ENCODE measurements at places on chromosomes 5 and 9. TPM values are rescaled to one million over a fixed set of nuclear protein-coding genes. Genes with fewer than 3 reads are reported as not detected.

The LRRC70 gene
- 4.2 TPM for total RNA-seq

GRCh38 chr5:115551415-115551814 lies 6.8 kb upstream of the FEM1C start:
- DNase-seq: no peak

The EXOC3 gene
- total RNA-seq: 79.7 TPM

GRCh38 chr9:111282845-111283244 lies 47.2 kb downstream of the OR2K2 start:
- no peak for DNase-seq

GRCh38 chr5:109192027-109192426 lies 217.7 kb downstream of the PJA2 start:
- no peak for DNase-seq

The RNF208 gene
- not detected for total RNA-seq

The MLANA gene
- total RNA-seq: not detected

DNA sequence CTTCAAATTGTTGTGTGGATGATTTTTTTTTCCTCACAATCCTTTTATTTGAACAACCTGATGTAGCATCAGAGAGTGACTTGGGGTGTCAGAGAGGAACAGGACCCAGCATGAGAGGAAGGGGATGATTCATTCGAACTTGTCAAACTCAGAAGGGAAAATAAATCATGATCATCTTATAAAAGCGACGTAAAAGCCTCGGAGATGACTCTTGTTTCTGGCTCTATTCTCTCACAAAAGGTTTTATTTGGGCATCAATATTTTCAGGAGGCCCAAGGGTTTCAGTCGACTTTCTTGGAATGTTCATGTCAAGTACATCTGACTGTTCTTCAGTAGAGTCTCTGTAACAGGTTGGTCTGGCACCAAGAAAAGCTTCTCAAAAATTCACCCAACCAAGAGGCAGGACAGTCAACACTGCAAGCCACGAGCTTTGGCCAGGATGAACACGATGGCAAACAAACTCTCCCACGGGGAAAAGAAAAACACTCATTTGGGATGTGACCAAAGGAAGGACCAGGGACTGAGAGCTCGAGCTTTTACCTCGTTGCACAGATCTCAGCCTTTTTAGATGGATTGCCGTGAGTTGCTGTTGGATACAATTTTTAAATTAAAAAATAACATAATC lies 55.1 kb downstream of the ANKH start:
- no peak for DNase-seq

DNA sequence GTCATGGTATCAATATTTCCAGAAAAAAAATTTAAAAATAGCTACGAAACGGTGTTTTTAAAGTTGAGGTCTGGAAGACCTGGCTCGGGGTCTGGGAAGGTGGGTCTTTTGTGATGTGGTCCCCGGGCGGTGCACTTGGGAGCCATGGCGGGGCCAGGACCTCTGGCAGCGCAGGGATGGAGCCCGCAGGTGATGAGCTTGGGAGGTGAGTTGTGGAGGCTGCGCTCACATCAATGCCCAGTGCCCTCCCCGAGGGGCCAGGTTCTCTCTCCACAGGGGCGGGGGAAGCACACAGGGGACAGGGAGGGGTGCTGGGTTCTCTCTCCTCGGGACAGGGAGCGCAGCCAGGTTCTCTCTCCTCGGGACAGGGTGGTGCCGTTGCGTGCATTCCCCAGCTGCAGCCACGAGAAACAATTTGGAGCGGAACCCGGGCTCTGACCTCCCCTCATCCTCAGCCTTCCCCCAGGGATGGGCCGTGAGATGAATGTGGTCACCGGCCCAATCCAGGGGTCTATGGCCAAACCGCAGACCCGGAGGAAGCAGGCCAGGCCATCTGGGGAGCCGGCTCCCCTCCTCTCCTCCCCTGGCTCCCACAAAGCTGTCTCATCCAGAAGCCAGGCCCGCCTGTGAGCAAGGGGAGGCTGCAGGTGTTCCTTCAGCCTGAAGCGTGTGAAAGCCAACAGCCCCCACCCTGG lies 25.8 kb downstream of the DBH start:
- no peak for DNase-seq

The IL3 gene
- not detected for total RNA-seq

DNA sequence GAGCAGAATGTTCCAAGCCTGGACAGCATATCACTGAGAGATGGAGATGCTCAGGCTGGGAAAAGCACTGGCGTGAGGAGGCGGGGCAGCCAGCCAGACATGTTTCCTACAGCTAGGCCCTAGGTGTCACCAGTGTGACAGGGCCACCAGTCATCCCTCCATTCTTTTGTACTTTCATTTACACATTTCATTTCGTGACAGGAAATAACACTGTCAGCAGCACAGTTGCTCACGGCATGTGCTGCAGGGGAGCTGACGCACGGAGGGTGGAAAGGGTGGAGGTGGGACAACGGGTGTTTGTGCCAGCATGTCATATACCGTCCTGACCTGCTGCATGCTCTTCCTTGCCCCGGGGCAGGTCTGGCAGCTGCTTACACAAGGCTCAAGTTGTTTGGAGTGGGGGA lies 14.8 kb upstream of the CEMIP2 start:
- no peak for DNase-seq

The FOXI1 gene
- not detected for total RNA-seq

The PCDHGB4 gene
- 11.6 TPM for total RNA-seq

DNA sequence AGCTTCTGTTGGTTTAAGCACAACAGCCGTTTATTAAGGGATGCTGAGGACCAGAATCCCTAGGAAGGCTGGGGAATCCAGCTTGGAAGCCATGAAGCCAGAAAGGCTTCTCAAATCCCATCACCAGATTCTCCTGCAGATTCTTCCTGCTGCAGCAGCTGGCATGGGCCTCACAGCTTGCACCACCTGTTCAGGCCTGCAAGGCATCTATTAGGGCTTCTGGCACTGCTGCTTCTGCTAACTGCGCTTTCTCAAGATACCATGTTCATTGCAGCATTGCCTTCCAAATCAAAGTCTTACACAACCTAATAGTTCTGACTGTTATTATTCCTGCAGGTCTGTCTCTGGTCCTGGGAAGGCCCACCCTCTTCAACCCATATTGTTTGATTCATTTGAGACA lies 51.2 kb upstream of the ZNF366 start:
- no peak for DNase-seq

GRCh38 chr5:25641124-25641523 lies 996.3 kb upstream of the CDH10 start:
- DNase-seq: no peak

DNA sequence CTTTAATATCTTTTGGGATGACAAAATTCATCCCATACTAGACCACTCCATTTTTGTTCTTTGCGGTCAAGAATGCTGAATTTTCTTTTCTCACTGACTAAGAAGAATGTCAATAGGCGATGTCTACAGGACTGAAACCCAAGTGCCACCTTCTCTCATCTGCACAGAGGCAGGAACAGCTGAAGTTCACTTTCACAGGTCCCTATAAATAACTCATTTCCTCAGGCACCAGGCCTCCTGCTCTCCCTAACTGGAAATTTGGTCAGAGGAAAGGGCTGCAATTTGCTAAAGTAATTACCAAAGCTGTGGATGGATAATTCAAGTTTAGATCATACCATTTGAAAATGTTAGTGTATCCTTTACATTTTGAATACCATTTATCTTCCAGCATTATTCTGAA lies 142.9 kb downstream of the DIRAS2 start:
- DNase-seq: no peak

DNA sequence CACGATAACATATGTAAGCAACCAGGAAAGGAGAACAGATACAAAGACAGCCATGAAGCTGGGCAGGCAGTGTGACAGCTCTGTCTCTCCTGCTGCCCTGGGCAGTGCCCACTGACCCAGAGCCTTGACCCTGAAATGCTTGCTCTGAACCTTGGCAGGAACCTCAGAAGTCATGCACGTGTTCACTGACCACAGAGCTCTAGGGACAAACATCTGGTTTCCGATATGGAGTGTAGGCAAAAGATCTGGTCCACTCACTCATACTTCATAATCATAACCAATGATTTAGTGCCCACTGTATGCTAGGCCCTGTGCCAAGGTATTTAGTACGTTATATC lies 102.6 kb downstream of the FSTL4 start:
- DNase-seq: no peak

DNA sequence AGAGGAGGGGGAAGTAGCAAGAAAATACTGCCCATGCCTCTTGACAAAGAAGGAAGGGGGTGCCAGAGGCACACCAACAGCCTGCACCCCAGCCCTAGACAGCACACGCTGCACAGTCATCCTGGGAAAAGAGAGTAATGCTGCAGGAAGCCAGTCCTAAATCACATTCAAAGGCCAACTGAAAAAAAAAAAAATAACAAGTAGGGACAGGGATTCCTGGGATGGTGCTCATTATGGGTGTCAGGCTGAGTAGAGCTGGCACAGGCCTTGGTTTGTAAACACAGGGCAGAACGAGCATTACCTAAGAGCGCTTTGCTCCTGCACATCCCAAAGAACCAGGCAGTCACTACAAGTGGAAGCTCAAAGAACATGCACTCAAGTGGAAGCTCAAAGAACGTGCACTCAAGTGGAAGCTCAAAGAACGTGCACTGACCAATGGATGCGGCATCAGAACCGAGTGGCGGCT lies 7.8 kb downstream of the RAPGEF1 start:
- DNase-seq: no peak

The KDM3B gene
- 86.2 TPM for total RNA-seq

DNA sequence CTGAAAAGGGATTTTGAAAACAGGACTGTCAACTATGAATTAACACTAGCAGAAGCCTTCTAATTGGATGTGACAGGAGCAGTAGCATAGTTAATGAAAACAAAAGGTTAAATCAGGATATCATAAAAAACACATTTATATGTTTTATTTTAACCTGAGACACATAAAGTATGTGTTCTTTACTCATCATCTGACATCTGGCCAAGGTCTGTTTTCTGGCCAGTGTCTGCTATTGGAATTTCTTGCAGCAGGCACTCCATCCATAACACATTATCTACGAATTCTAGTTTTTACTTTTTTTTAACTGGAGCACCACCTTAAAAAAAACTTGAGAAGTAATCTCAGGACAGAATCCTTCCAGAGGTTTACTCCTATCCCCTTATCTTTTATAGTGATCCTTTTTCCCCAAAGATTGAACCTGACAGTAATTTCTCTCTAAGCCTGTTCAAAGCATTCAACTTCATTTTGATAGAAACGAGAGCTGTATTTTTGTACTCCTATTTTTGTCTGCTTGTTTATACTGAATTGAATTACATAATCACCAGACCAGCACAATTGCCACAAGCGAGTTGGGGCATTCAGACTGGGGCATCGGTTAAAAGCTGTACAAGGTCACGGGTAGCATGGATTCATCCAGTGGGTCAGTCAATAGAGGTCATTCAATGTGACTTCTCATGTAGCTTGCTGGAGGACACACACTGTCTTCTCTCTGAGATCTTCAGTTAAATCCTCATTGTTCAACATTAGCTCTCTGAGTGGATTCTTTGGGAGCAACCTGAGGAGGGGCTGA lies 205.6 kb upstream of the CLINT1 start:
- DNase-seq: no peak
